Foreskin fibroblast (primary cell): ENCODE measurements at places on chromosomes 3 and 15.

DNA sequence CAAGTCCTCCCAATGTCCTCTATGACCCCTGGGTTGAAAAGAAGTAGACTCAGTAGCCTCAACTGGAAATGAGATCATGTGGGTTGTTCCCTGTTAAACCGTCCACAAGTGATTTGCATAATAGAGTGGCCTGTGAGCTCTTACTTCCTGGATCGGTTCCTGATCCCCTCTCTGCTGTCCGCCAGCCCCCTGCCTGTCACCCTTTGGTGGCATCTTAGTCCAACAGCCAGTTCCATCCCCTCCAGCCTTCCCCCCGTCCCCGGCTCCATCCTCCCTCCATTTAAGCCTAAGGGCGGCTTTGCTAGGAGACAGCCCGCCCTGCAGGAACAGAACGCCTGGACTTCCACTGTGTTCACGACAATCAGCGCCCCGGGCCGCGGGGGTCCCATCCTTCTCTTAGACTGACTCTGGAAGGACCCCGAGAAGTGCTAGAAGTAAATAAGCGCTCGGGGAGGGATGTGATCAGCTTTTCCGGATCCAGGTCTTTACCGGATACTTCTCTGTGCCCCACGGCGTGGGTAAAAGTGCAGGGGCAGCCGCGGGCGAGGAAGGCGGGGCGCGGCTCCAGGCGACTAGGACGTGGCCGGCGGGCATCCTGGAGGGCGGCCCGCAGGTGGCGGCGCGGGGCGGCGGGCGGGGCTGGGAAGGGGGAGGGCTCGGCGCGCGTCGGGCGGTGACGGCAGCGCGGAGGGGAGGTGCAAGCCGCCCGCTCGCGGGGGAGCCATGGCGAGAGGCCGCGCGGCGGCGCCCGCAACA is 51.2 kb upstream of the ULK4 start:
- DNase-seq, result peak; percentile 68

DNA sequence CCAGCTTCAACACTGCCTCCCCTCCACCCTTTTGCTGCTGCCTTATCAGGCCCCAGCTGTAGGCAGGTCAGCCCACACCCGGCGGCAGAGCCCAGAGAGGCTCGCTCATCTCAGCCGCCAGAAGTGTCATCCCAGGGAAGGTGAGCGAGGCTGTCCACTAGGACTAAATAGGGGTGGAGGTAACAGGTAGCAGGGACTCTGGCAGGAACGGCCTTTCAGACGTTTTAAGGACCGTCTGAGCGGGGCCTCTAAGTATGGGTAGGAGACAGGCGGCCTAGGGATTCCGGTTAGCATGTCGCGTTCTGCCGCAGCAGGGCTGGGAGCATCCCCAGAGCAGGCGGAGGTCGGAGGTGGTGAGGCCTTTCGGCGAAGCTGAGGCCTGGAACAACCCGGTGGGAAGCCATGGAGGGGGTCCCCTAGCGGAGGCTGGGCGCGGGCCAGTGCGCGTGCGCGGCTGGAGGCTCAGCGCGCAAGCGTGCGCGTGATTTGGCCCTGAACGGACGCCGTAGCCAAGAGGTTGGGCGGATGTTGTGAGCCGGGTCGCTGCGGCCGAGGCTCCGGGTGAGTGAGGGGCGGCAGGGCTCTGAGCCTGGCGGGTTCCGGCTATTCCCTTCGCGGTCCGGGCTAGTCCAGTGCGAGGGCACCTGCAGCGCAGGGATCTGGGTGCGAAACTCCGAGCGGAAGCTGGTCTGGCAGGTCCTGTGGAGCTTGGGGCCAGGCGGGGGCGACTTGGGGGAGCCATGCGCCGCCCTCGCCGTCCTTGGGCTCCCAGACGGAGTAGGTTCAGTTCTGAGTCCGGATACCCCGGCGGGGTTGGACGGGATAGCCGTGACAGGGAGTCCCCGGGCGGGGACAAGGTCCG is at the start of the genes MST1 and RNF123:
MST1 (minus strand) TSS at position 429 of the 862 bp plus-strand sequence. CDS start 783 bp downstream, outside the sequence.
RNF123 (plus strand) TSS at position 512 of the 862 bp plus-strand sequence. CDS start 1,609 bp downstream, outside the sequence.
- DNase-seq, result peak; percentile 97

DNA sequence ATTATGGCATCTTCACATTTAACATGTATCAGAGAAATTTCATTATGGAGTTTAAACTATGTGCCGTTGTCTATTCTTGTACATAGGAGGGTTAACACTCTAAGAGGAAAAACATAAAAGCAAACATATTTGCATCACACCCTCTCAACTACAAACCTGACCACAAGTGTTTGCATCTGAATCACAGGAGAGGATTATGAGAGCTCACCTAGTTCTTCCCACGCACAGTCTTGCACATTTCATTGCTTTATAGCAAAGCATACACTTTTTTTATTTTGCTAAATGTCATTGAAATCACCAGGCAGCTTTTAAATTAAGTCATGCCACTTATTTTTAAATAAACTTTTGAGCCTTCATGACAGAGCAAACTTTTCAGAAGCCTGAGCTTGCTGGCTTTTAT is 12.5 kb downstream of the TRAT1 start:
- DNase-seq, result no peak

DNA sequence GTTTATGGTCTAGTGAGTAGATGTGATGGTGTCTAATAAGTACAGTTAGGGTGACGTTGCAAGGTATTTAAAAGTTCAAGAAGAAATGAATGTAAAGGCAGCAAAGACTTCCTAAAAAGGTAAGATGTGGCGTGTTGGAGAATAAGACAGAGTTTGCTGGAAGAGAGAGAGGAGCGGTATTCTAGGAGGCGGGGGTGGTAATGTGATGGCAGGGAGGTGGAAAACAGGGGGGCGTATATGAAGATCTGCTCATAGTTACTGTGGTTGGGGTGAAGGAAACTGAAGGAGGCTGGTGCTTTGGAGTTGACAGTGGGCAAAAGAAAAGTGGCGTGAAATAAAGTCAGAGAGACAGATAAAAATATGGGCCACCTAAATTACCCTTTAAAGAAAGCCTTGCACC is 164.9 kb upstream of the LRRN1 start:
- DNase-seq, result no peak

- peak; percentile 28 for DNase-seq
Measured at GRCh38 chr3:141828890-141829289, 47.6 kb upstream of the ATP1B3 start.

DNA sequence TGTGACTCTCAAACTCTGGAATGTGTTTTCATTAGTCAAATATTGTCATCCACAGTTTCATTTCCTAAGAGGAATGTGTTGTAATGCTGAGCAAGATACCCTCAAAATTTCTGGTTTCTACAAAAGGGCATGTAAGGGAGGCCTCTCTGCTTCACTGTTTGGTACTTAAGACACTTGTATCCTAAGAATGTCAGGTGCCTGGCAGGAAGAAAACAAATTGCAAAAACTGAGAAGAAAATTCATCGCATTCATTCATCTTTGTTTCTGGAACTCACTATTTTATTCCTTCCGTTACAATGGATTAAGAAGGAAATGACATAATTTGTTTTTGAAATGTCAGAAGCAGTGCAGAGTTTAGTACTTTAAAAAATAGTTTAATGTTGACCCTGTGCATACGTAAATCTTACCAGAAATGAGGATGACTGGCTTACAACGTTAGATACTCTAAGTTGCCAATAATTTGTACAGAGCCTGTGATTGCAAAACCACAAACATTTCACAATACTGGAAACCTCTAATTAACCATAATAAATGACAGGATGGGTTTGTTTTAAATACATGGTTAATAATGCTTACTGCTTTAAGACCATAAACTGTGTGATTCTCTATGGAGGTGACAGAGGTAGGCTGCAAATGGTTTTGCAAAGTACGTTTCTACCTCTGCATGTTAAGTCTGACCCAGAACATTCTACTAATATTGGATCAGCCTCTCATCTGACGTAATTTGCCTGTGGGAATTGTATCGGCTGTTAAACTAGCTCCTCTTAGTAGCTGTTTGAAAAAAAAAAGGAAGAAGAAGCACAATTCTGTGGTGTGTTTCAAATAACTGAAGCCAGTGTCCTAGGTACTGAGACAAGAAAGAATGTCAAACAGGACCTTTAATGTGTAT is 477.8 kb downstream of the RBMS3 start:
- DNase-seq, result peak; percentile 82

DNA sequence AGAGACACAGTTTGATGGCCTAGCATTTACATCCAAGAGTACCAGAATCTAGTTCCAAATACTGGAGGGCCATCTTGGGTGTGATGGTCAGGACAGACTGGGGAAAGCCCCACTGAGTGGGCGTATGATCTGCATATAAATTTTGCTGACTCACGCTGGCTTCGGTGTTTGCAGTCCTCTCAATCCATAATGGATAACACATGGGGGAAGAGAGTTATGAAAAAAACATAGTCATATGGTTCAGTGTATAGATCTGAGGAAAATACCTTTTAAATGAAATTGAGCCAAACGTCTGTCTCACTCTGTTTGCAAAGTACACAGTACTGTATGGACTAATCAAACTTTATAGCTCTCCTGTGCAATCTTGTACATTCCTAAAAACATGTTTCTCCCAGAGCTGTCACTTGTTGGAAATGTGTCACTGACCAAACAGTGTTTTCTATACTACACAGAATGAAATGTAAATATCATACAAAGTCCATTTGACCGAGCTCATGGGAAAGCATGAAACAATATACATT is 125.3 kb upstream of the THBS1 start:
- peak; percentile 89 for DNase-seq

GRCh38 chr3:60594025-60594424 is 657.2 kb downstream of the FHIT start:
- DNase-seq, result peak; percentile 2

- DNase-seq, result no peak
Measured at GRCh38 chr3:48433472-48434118, 3.7 kb upstream of the PLXNB1 start.

DNA sequence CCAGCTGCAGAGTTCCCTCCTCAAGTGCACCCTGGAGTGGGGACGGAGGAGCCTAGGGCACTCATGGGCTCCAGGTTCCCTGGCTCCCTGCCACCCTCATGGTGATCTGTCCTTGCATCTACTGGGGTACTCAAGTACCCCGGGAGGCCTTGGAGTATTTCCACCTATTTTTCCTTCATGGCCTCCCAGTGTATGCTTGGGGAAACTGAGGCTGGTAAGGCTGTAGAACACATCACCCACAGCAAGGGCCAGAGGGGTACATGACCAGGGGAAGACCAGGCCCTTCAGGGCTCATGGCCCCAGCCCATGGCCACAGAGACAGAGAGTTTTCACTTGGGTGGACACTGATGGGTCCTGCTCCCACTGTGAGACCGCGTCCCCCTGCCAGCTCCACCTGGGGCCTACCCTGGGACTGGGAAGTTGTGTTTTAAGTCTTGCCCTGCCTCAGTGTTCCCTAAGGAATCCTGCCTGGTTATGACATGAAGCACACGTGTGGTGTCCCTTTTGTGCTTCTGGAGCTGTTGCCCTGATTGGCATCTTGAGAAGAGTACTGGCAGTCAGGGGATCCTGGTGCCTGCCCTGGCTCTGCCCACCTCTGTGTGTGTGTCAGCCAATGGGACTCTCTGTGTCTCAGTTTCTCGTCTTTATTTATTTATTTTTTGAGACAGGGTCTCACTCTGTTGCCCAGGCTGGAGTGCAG is 132.8 kb downstream of the TJP1 start:
- DNase-seq, result no peak

GRCh38 chr3:172596394-172596706 is 73.1 kb upstream of the TNFSF10 start:
- DNase-seq, result no peak

GRCh38 chr3:186653080-186653707 is 12.6 kb upstream of the HRG start:
- DNase-seq, result no peak

DNA sequence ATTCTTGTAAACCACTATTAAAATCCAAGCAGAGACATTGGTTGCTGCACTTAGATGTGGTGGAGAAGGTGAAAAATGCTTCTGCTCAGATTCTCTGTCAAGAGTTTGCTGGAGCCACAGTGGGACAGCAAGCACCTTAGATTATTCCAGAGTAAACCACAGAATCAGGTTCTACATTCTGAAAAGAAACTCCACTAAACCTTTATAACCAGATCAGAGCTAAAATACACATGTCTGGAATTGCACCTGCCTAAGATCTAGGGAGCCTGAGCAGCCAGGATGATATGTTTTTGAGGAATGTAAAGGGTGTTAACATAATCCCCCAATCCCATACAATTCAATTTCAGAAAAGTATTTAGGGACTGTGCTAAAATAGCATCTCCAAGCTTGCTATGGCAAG is at the start of gene ZPLD1:
ZPLD1 (plus strand) TSS at position 301 of the 400 bp plus-strand sequence. CDS start 3,473 bp downstream, outside the sequence.
- no peak for DNase-seq

- DNase-seq, result peak; percentile 24
Measured at GRCh38 chr3:38038447-38038911, 529 bp upstream of the DLEC1 start.

GRCh38 chr3:53223025-53223424 is 32.8 kb downstream of the TKT start:
- DNase-seq, result no peak
